T-helper 1 cell treated with Interleukin-12 subunit alpha and Interleukin-12 subunit beta and Interleukin-4 antibody, amounts not matched to agents 30 ng/mL and 1 ng/mL, for 36 hours (primary cell): ENCODE measurements at places on chromosomes 6 and 20. TPM values are rescaled to one million over a fixed set of nuclear protein-coding genes. Genes with fewer than 3 reads are reported as not detected.

GRM1 gene
- not detected in 2 replicates for total RNA-seq

PXDC1 gene
- 0.25 and 0.32 TPM in 2 replicates for total RNA-seq

DYNLT2 gene
- total RNA-seq = 2.0 and 2.5 TPM in 2 replicates

PCMT1 gene
- 74.5 and 85.9 TPM in 2 replicates for total RNA-seq

CCDC170 gene
- total RNA-seq = 0.02 TPM in 1 of 2 replicates, not detected in the other

MICB gene
- 55.3 and 58.5 TPM in 2 replicates for total RNA-seq
